ENCODE measurements at places on chromosomes 6 and 20.

GRCh38 chr20:62708591-62709536 is at the start of gene NTSR1:
NTSR1 (plus strand) TSS chr20:62708836; CDS start chr20:62709208, 372 bp downstream.
- DNase-seq, result no peak

GRCh38 chr6:154572556-154572955 is 62.1 kb upstream of the CNKSR3 start:
- no peak for DNase-seq

GRCh38 chr6:31624070-31624469 is 3.6 kb downstream of the PRRC2A start:
- DNase-seq, result no peak

- no peak for DNase-seq
Measured at GRCh38 chr6:223763-224162, 68.5 kb upstream of the DUSP22 start.

DNA sequence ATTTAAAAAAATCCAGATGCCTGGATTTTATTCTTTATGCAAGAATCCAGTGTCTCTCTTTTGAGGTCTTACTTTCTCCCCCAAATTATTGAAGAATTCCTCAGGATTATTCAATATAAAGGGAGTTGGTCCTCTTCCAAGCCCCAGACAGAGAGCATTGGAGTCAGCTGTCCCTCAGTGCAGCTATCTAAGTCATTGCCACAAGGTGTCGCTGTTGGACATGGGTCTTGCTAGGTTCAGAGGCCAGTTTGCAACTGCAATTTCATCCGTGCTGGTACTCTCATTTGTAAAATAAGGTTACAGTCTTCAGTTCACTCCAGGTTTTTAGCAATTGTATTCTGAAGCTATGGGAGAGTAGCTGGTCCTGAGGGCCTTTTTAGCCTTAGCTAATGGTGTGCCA is 27.8 kb downstream of the CCN2 start:
- no peak for DNase-seq

- no peak for DNase-seq
Measured at GRCh38 chr6:38973178-38974057, 75.2 kb upstream of the GLP1R start.

GRCh38 chr6:15391500-15391899 is 145.6 kb downstream of the JARID2 start:
- DNase-seq, result no peak

GRCh38 chr6:20542927-20543602 is 8.8 kb downstream of the CDKAL1 start:
- no peak for DNase-seq

DNA sequence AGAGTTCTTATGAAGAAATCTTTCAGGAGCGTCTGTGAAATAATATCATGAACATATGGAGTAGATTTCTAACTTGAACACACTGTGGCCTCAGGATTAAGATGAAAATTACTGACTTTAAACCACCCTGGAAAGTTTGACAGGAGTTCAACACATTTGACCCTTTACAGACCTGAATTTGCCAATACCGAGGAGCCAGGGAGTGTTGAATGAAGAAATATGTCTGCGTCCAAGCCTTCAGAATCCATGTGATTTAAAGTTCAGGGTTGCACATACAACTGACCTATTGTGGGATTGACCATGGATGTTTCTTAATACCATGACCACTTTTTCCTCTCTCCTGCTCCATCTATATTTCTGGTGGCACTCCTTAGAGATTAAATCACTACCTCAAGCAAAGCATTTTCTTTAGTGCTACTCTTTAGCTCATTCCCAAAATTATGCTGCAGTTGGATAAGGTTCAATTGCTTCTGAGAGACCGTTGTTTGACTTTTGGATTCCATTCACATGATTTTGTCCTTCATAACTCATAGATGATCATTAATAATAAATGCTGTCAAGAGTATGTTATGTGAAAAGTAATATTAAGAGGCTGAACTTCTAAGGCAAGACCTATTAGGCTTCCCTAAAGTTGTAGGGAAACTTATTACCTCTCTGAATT is 57.4 kb downstream of the PRL start:
- DNase-seq, result no peak

DNA sequence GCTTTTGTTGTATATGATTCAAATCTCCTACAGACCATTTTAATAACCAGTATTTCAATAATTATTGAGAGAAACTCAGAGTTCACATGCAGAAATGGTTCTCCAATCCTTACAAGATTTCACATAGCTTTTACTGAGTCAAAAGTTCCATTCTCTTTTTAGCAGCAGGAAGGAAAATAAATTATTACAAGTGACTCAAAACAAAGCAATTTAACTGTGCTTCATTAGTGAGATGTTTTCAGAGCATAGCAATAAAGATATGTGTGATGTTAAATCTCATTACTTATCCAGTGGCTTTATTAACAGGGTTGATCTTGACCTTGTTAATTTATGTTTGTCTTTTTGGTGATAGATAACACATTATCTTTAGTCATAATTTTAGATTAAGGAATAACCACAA is 22.0 kb downstream of the KIF13A start:
- DNase-seq, result no peak

- DNase-seq, result no peak
Measured at GRCh38 chr20:6848041-6848440, 80.6 kb downstream of the BMP2 start.

DNA sequence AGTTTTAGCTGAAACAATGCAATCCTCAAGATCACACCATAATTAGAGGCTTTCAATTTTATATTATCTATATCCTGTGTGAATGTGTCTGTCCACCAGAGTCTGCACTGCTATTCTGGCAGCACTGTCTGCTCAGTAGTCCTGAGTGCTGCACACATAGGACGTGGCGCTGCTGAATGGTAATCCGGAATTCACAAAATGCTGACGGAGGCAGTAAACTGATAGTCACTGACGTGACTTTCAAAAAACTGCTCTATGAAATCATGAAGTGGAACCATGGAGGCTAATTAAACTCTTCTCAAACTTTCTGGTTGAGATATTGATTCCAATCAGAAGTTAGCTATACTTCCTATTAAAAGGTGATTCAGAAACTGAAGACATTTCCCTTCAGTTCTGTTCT is 190.8 kb upstream of the NOX3 start:
- DNase-seq, result no peak

- no peak for DNase-seq
Measured at GRCh38 chr20:52624281-52624680, 347.9 kb upstream of the TSHZ2 start.

DNA sequence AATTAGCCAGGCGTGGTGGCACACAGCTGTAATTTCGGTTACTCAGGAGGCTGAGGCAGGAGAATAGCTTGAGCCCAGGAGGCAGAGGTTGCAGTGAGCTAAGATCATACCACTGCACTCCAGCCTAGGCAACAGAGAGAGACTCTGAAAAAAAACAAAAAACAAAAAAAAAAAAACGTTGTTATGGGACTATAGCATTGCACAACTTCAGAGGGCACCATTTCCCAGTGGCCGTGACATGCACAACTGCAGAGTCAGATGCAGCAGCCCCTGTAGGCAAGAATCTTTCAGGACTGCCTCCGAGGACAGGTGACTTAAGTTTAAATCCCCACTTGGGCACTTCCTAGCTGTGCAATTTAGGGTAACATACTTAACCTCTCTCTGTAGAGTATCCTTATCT is 64.0 kb downstream of the ZNF217 start:
- no peak for DNase-seq

DNA sequence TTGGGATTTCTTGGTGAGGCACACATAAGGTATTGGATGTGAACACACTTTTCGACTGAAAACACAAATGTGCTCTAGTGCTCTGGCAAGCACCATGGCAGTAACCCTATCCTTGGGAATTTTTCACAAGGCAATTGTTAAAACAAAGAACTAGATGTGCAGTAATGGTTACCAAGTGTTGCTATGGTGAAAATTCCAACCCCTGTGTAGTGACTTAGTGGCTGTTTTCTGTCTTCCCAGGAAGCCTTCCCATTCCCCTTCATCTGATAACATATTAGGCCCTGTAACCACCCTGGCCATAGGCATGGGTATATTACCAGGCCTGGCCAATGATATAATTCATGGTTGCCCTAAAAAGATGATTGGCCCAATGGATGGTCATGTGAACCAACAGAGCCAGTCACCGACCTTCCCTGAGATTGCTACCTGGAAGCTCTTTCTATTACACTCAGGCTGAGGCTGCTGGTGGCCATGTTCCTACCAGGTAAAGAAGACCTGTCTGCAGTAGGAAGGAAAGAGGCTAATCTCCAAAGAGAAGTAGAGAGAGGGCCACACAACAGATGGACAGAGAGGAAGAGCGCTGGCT is 4.1 kb downstream of the C20orf202 start:
- DNase-seq, result no peak

GRCh38 chr6:105867821-105868220 is 218.3 kb upstream of the PRDM1 start:
- no peak for DNase-seq

GRCh38 chr20:12702312-12702711 is 306.5 kb upstream of the SPTLC3 start:
- DNase-seq, result no peak

DNA sequence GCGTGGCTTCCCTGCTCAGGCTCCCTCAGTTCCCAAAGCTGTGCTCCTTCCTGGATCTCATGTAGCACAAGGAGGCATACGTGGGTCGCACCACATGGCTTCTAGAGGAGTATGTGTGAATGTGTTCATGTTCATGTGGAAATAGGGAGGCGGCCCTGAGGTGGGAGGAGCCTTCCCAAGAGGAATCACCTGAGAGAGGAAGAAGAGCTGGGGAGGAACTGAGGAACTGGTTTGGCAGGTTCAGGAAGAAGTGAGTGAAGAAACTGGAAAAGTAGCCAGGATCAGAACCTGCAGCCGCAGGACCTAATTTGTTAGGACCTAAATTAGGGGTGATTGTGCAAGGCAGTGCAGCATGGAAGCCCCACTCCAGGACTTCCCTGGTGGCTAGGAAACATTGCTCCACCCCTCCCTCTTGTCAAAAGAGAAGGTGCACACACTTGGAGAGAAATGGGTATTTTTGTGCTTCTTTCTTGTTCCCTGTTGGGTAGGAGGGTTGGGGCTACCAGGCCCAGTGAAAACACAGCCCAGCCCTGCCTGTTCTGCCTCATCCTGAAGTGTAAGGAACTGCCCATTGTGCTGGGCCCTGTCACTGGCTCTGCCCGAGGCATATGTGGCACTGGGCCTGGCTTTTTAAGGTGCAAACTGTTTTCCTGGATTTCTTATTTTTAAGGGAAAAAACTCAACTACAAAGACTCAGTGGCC is 20.7 kb downstream of the SYNJ2 start:
- no peak for DNase-seq
